DMS53 (cell line): ENCODE measurements at places on chromosomes 6 and 20.

DNA sequence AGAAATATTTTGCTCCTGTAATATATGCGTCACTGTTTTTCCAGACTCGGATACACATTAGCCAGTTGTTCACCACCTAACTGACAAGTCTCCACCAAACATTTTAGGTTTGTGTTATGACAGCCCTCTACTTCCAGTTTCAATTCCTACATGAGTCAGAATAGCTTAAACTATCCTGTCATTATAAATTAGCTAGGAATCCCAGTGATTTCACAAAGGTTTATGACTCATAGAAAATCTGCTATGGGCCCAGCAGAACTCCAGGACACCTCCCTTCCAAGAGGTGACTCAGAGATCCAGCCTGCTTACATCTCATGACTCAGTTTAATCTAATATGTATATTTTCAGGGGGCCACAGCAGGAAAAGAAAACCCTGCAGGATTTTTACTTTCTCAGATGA is 17.4 kb upstream of the PLCB4 start:
- no peak for DNase-seq

- no peak for DNase-seq
Measured at GRCh38 chr6:45445364-45445748, 67.6 kb upstream of the SUPT3H start.

- no peak for DNase-seq
Measured at GRCh38 chr6:28400122-28400451, 540 bp upstream of the ZSCAN12 start.

- no peak for DNase-seq
Measured at GRCh38 chr20:43767686-43768474, 41.1 kb upstream of the GTSF1L start.

- peak; percentile 57 for DNase-seq
Measured at GRCh38 chr20:47295921-47296426, 60.5 kb downstream of the ZMYND8 start.

DNA sequence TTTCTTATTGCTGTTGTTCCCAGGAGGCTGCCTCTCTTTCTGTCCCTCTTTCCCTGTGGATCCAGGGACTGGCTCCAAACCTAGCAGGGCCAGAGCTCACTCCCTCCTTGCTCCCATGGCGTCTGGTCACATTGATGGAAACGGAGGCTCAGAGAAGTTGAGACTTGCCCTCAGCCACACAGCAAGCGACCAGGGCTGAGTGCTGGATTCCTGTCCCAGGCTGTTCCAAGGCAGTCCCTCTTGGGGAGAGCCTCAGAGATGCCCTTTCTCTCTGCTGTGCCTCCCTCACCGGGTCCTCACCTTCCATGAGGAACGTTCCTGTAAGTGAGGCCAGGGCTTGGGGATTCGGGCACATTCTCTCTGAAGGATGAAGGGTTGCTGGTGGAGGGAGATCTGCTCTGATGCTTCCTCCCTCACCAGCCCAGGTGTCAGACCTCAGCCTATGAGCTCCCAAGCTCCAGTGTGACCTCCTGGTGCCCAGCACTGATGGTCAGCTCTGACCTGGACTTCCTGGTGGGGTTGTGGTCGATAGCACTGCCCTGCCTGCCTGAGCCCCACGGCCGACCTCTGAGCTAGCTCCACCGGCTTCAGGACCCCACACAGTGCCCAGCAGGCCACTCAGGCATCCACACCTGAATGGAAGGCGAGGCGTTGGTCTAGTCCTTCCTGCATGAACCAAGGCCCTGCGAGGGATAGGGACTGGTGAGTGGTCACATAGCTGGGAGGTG is 26.8 kb downstream of the SUN5 start:
- no peak for DNase-seq

DNA sequence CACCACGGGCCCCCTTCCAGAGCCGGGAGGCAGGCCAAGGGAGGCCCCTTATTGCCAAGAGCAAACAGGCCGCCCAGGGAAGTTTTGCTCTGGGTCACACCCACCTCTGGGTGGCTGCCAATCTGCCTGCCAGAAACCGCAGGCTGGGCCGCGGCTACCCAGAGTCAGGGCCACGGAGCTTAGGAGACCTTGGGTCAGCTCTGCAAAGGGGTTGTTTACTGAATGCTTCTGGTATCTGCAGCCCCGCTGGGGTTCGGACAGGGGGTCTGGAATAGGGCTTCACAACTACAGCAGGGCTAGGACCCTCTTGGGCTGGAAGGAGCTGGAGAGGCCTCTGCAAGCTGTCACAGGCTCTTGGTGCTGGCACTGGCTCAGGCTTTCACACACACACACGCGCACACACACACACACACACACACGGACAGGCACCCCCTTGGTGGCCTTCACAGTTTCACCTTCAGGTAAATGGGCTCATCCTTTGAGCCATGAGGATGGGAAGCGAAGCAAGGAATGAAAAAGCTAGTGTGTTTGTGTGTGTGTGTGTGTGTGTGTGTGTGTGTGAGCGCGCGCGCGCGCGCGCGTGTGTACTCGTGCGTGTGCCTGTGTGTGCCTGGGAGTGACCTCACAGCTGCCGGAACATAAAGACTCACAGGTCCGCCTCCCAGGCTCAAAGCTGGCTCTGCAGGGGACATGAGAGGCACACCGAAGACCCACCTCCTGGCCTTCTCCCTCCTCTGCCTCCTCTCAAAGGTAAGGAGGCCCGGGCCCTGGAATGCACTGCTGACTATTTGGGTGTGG is at the start of gene CCN5:
TSS of gene CCN5 (plus strand) at position 669 of the 798 bp plus-strand sequence. CDS start at position 691, 22 bp downstream.
- DNase-seq, result peak; percentile 66

GRCh38 chr6:73030791-73031782 is 194.2 kb downstream of the KHDC1L start:
- no peak for DNase-seq

DNA sequence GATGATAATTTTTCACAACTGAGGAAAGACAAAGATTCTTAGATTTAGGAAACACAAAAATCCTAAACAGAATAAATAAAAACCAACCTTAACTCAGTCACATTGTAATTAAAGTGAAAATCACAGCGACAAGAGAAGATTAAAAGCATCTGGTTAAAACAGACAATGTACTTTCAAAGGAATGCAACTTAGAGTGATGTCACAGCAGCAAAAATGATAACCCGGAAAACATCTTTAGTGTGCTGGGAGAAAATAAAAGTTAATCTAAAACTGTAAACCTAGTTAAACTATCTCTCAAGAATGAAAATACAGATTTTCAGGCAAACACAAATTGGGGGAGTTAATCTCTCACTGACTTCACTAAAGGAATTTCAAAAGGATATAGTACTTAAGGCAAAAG is 76.8 kb upstream of the OGFRL1 start:
- DNase-seq, result no peak

- peak; percentile 73 for DNase-seq
Measured at GRCh38 chr6:51472745-51473487, 614.5 kb downstream of the PKHD1 start.
